ENCODE measurements at places on chromosomes 7 and 10. TPM values are rescaled to one million over a fixed set of nuclear protein-coding genes. Genes with fewer than 3 reads are reported as not detected.
A peak's percentile ranks its signal among the peaks of the same experiment; 100 is the strongest.

Gene CPVL
- 133 TPM for total RNA-seq

Gene ZNF138
- 22.9 TPM for total RNA-seq

Gene ZNF804B
- 18.3 TPM for total RNA-seq

Gene IL6
- total RNA-seq = 3.7 TPM

DNA sequence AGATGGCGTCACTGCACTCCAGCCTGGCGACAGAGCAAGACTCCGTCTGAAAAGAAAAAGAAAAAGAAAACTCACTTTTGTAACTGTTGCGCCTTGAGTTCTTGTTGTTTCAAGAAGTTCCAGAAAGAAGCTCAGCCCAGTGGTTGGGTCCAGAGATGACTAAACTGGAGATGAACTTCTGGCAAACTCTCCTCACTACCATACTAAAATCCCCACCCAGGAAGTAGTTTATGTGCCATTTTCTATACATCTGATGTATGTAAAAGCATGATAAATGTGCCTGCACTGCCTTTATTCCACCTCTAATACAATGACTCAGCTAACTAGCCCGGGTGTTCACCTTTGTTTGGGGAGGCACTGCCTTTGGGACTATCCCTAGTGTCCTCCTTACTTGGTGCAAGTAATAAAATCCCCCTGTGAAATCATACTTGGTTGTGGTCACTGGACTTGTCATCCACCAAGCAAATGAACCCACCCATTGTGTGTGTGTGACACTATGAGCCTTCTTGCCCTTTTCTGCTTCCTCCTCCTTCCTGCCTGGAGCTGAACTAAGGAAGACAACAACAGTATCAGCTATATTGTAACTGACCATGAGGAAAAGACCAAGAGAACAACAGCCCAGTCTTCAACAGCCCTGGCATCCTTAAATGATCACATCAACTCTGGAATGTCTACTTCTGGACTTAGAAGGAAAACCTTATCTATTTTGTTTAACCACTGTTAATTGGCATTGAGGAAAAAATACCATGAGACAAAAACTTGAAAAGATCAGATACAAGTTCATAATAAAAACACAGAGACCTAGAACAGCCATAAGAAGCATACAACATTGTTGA, 33.6 kb downstream of the JMJD1C start:
- no peak for DNase-seq

GRCh38 chr7:1939434-1940401, 269.6 kb downstream of the ELFN1 start:
- no peak for DNase-seq

DNA sequence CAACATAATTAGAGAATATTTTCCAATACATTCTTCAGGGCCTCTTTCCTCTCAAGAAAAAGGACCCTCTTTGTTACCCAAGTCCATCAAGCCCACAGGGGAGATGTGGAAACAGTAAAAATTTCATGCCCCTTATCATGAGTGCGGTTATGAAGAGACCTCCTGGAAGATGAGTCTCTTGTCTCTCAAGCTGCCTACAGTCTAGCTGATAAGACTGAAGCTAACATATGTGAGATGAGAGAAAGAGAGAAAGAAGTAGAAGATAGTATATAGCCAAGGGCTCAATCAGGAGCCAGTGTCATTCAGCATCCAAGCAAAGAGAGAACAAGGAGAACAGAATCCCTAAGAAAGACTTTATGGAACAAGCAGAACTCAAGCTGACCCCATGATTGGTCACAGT, 75.9 kb upstream of the CABCOCO1 start:
- no peak for DNase-seq

DNA sequence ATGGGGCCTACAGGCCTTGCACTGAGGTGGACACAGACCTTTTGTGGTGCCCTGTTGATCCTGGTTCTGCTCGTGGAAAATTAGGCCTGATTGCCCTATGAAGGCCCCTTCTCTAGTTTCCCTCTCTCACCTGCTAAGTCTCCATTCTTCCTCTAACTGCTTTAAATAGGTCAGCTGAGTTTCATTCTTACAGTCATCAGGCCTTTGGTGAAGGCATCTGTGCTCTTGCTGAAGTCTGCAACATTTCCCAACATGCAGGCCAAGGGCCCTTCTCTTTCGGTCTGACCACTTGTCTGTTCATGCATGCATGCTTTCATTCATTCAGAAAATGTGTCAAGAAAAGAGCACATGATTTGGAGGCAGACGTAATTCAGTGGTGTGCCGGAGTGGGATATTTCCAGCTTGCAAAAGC, 244.0 kb downstream of the BUB3 start:
- peak; percentile 86 for DNase-seq

GRCh38 chr10:124155781-124156435, 62.5 kb upstream of the CHST15 start:
- DNase-seq = peak; percentile 85

- DNase-seq = no peak
Observed at GRCh38 chr10:29205787-29206186, 83.1 kb upstream of the LYZL1 start.

GRCh38 chr10:118800920-118801319, 46.1 kb upstream of the CACUL1 start:
- DNase-seq = peak; percentile 55

DNA sequence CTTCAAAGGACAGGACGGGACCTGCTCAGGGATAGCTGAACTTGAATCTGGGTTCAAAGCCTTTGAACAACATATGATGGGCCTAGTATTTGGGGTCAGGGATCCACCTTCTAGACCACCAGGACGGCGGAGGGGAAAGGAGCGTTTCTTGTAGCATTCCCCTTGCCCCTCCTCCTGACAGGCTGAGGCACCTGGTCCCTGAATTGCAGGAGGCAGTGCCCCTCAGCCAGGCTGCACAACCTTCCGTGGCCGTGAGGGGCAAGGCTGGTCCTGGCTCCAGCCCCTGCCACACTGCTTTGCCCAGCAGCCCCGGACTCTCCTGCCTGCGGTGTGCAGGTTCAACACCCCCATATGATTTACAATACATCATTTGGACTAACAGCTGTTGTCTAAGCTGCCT, 58.1 kb downstream of the INSIG1 start:
- no peak for DNase-seq

DNA sequence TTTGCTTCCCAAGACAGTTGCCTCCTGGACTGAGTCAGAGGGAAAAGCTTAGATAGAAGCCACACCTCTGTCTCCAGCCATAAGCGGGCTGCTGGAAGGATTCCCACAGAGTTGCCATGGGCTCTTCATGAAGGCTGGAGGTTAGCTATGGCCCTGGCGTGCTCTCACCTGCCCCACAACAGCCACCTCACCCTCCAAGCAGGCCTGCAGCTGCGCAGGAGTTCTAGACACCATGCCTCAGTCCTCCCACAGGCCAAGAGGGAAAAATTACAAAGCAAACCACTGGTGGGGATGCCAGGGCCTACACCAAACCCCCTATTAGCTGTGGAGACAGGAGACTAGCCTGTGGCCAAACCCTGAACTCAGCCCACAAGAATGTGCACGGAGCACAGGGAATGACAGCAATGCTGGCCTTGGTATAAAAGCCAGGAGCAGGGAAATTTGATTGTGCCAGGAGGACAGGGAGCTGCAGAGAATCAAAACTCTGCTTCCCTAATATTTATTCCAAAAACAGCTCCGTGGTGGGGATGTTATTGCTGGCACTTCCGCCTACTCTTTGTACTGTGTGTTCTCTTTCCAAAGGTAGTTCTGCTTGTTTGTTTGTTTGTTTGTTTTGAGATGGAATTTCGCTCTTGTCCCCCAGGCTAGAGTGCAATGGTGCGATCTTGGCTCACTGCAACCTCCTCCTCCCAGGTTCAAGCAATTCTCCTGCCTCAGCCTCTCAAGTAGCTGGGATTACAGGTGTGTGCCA, 60.3 kb upstream of the STK17A start:
- DNase-seq = no peak

DNA sequence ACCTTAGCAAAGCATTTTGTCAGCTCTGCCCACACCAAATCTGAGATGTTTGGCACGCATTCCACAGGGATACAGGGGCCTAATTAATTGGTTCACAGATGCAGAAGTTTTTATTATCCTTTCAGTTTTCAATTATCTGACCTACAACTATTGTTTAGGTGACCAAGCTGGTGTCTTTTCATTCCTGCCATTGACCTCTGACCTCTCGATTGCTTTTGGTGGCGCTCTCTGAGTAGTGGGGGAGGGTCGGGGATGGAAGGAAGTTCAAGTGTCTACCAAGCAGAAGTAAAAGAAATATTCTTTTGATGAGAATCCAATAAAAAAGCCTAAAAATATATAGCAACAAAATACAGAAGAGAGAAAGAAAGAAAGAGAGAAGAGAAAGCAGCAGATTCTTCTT, 28.8 kb upstream of the KDM7A start:
- no peak for DNase-seq

All from thyroid gland (tissue), 4 donors.